ENCODE measurements at places on chromosomes 6 and 20.

DNA sequence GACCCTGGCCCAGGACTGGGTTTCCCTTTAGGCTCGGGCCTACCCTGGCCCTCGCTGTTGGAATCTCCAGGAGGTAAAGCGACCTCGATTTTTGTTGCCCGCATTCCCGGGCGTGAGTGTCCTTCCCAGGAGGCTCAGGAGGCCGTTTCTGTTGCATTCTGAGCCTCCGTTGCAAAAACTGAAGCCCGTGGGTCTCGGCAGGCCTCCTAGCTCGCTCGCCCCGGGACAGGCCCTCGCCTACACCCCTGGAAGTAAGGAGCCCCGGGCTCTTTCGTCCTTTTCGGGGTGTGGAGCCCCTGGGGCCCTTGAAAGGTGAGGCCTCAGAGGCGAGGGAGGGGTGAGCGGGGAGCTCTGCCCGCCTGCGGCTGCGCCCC, 2.3 kb downstream of the NR2E1 start:
- no peak for DNase-seq

DNA sequence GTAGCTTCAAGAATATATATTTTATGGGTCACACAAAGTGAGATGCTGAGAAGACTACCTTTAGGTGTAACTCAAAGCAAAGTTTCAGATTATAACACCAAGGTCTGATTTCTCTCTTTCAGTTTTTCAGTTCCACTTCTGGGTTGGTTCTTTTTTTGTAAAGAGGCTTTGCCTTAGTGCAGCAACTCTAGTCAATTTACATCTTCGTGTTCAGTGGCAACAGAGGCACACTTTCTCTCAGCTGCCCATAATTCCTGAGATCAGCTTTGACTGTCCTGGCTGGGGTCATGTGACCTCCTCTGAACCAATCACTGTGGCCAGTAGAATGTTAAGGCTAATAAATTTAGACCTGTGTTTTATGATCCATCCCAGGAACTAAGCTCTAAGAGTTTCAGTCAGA, 120.2 kb downstream of the TINAG start:
- peak; percentile 76 for DNase-seq

DNA sequence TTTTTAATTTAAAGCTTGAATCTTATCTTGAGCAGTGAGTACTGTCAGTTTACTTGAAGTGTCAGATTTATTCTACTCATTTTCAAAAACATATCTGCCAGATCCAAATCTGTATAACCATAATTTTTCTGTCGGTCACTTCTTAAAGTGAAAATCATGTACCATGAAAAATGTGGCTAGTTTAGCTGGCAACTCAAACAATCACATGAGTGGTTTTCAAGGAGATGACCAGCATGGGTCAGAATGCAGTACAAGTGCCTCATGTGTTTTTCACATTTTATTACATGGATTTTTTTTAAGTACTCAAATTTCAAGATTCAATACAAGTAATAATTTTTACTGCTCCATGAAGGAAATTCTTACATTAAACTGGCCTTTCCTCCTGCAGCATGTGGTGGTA, 11.0 kb upstream of the SAMD5 start:
- DNase-seq, result no peak

GRCh38 chr6:4359108-4359730, 223.8 kb upstream of the ECI2 start:
- no peak for DNase-seq

DNA sequence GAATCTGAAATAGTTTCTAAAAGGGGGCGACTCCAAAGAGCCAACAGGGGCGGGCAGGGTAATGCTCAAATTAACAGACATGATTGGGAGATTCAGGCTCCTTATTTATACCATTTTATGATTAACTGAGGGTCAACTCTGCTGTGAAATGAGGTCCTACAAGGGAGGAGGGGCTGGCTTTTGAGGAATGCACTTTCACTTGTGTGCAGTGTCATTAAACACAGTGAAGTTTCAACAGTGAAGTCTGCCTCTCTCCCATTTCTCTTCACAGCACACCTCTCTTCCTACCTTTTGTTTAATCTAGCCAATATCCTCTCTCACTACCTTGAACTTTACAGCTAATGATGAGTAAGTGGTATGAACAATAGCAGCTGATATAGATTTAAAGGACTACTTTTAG, 557.3 kb upstream of the CITED2 start:
- DNase-seq, result no peak

Data from GM12865 (cell line).